NT2/D1 (cell line): ENCODE measurements at places on chromosomes 16 and 17.

- DNase-seq: no peak
Observed at GRCh38 chr16:31467858-31468257, 4.1 kb upstream of the TGFB1I1 start.

DNA sequence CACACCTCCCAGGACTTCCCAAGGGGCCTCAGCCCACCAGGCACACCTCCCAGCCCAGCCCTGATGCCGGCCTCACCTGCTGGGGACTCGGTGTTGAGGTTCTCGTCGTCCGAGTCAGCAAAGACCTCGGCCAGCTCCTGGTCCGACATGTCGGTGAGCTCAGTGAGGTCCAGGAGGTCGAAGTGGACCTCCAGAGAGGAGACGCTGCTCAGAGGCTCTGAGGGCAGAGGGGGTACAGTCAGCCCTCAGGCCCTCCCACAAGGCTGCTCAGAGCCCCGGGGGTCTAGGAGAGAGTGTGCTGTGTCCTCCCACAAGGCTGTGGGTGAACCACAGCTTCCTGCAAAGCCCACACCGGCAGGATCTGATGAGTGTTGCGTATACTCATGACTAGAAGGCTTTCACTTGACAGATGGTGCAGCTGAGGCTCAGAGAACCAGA lies 10.5 kb downstream of the DBNDD1 start:
- DNase-seq: no peak

DNA sequence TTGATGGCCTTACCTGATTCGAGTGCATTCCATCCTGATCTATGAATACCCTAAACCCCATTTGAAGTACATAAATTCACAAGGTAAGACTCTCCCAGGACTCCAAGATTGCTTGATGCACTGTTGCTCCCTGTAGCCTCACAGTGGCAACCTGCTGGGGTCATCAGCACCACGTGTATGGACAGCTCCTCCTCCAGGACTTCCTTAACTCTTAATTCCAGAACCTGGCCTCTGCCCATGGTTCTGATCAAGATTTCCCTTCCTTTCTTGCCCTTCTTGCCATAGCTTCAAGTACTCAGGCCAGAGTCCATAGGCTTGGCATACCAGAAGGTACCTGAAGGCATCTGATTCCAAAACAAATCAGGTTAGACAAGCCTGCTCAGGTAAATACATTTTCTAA lies 34.0 kb upstream of the NLK start:
- DNase-seq: peak; percentile 47

DNA sequence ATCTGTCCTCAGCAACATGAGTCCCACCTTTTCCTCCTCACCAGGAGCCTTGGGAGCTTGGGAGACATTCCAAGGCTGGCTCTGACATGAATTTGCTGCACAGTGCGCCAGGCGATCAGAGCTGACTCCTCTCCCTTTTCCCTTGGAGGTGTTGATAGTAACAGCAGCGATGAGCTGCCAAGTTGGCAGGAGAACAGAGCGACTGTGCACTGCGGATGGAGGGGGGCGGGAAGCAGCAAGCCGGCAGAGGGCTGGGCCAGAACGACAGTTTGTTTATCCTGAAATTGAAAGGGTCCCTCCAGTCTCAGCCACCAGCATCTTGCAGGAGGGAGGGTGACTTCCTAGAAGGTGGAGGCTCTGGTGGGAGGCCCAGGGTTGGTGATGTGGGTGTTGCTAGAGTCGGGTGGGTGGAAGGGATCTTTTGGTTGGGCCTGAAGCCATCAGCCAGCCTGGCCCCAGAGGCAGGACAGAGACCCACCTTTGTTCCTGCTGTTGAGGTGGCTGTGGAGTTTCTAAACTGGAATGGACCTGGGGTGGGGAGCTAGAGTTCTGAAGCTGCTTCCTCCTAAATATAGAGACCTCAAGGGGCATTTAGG lies 22.5 kb upstream of the DYNLL2 start:
- DNase-seq: no peak

GRCh38 chr16:5709889-5710288 lies 612.3 kb upstream of the EEF2KMT start:
- DNase-seq: peak; percentile 30

GRCh38 chr17:80372922-80373570 lies 41.9 kb upstream of the ENDOV start:
- no peak for DNase-seq

DNA sequence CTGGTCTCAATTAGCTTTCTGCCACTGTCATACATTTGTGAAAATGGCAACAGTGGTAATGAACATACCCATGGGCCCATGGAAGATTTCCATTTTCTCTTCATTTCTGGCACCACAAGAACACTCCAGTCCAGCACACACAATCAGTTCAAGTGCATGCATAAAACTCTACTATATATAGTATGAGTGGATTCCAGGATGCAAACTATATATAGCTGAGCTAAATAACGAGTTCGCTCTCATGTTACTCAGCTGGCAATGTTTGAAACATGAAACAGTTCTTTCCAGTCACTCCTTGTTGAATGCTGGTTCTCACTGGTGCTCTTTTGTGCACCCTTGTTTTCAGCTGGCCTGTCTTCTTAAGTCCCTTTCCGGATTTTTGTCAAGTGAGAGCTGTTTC lies 75.2 kb upstream of the DHX40 start:
- no peak for DNase-seq

DNA sequence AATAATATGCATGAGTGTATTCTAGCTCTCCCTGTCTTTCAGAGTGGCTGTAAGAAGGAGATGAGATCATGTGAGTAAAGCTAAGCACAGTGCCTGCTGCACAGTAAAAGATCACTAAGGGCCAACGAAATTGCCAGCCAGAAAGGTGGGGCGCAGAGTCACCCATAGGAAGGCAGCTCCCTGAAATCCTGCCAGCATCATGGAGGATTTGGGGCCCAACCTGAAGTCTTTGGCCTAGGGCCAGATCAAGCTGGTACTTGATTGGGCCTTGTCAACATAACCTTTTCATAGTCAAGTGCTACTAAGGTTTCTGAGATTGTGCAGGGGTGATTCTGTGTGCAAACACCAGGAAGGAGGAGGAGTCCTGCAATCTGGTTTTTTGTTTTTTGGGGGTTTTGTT lies 16.5 kb downstream of the SCNN1B start:
- no peak for DNase-seq

DNA sequence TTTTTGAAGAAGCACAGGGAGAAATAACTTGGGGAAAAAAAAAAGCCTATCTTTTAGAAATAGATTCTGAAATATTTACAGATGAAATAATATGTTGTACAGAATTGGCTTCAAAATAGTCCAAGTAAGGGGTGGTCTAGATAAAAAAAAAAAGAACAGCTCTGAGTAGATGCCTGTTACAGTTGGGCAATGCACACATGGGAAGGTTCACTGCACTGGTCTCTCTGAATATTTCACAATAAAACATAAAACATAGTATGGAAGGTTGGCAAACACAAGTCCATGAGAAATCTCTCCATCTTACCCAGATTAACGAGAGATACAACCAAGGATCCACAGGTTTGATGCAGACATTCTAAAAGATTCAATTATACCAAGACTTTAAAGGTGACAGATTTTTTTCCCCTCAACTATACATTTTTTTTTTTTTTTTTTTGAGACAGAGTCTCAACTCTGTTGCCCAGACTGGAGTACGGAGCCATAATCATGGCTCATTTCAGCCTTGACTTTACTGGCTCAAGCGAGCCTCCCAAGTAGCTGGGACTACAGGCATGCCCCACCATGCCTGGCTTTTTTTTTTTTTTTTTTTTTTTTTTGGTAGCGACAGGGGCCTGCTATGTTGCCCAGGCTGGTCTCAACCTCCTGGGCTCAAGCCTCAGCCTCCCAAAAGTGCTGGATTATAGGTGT lies 58.0 kb downstream of the KANSL1 start:
- DNase-seq: no peak

GRCh38 chr16:3548445-3548844 lies 28.8 kb downstream of the NLRC3 start:
- DNase-seq: no peak

DNA sequence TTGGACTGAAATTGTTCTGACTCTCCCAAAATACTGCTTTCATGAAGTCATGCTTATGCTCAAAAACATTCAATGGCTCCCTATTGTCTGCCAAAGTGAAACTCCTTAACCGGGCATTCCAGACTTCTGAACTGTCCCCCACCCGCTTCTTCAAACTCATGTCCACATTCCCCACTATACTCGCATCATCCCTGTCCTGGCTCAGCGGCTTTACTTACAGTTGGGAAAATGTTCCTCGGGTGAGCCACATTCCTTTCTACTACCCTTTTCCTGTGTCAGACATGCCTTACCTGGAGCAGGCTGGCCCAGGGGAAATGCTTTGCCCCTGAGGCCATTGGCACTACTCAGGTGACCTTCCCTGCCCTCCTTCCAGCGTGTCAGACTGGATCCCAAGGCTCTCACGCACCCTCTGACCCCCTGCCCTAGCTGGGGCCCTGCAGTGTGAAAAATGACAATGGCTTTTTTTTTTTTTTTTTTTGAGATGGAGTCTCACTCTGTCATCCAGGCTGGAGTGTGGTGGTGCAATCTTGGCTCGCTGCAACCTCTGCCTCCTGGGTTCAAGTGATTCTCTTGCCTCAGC lies 5.3 kb downstream of the CYGB start:
- no peak for DNase-seq

- no peak for DNase-seq
Observed at GRCh38 chr17:48440669-48441068, 10.7 kb upstream of the SKAP1 start.

- DNase-seq: no peak
Observed at GRCh38 chr17:12907477-12907876, 110.3 kb downstream of the ELAC2 start.

DNA sequence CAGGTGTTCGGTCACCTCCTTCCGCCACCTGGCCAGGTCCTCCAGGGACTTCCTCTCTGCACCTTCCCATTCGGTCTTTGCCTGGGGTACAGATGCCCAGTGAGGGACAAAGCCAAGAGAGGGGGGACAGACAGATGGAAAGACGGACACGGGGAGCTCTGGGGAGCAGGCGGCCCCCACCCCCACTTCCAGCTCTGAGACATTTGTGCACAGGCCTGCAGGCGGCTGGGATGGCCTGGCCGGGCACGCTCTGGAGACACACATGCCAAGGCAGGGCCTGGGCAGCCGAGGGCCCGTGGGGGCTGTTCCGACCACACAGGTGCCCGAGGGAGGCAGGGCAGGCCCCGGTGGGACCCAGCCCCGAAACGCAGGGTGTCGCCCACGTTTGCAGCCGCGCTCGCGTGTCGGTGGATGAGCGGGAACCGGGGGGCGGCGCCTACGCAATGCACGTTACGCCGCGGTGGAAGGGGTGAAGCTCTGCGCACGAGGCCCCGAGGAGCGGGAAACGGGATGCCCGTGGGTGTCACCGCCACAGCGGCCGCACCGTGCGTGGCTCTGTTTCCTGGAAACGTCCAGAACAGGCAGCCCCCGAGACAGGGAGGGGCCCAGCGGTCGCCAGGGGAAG lies 6.0 kb downstream of the PERCC1 start:
- no peak for DNase-seq

GRCh38 chr17:68684949-68685357 lies 83.8 kb upstream of the FAM20A start:
- DNase-seq: no peak

DNA sequence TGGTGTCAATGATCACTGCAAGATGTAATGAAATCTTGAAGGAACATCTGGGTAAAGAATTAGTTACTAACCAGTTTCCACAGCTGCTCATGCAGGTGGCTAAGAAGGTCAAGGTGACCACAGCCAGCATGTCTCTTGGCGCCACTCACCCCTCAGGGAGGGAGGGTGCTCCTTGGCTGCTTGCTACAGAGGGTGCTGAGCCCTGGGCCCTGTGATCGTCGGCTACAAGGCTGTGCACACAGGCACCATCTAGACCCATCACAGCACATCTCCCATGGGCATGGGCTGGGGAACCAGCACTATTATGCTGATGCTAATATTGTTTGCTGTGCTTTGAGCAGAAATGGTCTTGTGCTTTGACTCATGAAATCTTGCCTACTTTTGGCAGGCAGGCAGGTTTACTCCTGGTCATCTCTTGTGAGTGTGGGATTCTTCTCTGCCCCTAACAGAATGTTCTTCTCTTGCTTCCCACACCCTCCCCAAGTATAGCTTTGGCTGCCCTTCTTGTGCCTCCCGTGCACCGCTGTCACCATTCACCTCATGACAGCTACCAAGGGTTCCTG lies 36.4 kb downstream of the TXNDC11 start:
- DNase-seq: no peak

- DNase-seq: no peak
Observed at GRCh38 chr16:28529124-28529523, 9.7 kb downstream of the NUPR1 start.

GRCh38 chr16:84959784-84960417 lies 51.4 kb downstream of the ZDHHC7 start:
- no peak for DNase-seq

- no peak for DNase-seq
Observed at GRCh38 chr16:1769402-1770300, 1.7 kb downstream of the NME3 start.

- DNase-seq: no peak
Observed at GRCh38 chr17:71440513-71440912, 680.3 kb upstream of the SOX9 start.

GRCh38 chr17:71252436-71252835 lies 868.4 kb upstream of the SOX9 start:
- DNase-seq: no peak

DNA sequence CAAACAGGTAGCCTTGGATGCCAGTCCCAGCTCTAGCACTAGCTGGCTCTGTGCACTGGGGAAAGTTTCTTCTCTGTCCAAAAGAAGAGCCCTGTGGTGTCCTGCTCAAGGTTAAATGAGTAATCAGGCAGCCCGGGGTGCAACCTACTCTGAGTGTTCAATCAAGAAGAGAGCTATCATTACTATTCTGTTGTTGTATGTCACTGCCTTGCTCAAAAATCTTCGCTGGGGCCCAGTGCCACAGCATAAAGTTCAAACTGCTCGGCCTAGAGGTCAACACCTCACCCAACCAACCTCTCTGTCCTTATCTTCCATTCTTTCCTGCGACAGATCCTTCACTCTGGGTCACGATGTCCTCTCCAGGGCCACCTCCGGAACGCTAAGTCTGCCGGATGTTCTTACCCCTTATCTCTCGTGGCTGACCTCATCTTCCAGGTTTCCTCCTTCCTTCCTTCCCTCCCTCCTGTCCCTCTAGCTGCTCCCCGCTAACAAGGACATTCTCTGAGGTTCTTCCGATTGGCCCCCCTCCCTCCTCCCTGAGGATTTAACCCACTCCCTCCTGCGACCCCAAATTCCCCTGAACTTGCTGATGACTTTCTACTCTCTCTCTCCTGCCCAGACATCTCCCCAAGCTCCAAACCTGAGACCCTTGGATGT lies 4.4 kb downstream of the FDXR start:
- DNase-seq: no peak

GRCh38 chr17:80937462-80938381 lies 53.9 kb upstream of the CHMP6 start:
- DNase-seq: no peak

DNA sequence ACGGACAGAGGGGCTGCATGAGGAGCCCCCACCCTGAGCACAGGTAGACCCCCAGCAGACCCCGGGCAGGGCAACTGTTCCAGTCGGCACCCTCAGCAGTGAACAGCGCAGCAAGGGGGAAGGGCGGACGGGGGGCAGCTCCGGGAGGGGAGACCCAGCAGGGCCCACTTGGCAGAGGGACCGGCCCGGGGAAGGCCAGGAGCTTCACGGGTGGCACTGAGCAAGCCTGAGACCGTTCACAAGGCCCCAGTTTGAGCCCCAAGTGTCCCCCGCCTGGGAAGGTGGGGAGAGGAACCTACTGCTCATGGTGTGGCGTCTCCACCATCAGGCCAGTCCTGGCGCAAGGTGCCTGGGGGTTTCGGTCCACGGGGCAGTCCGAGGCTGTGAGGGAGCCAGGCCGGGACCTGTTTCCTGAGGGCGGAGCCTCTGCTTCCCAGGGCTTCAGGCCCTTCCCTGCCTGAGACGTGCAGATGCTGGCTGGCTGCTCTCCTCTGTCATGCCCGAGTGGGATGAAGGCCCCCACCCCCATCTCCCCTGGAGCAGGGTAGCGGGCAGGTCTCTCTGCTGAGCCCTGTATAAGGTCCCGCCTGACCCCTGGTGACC lies 54.4 kb upstream of the GNG13 start:
- no peak for DNase-seq
